ENCODE measurements at places on chromosomes 11 and 22.

DNA sequence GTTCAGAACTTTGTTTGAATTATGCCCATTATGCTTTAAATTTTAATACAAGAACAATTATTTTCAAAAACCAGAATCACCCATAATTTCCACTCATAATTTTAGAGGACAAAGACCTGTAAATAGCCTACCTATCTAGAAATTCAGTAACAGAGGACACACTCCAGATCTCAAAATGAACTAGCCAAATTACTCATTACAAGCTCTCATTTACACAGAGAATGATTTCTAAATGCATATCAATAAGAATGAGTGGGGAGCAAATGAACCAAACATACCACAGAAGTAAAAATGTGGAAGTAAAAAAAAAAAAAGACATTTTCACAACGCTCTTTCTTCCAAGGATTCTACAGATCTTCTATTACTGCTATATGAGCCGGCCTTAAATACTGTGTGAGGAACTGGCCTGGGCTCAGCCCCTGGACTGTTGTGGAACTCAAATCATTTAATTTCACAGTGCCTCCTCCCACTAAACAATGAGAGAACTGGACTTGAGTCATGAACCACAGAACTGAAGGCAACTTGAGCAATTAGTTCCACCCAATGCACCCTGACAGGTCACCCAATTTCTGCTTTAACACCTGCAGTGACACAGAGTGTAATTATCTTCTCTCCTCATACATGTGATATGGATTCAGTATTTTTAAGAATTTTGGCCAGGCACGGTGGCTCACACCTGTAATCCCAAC, 8.0 kb downstream of the MRTFA start:
- DNase-seq = no peak

DNA sequence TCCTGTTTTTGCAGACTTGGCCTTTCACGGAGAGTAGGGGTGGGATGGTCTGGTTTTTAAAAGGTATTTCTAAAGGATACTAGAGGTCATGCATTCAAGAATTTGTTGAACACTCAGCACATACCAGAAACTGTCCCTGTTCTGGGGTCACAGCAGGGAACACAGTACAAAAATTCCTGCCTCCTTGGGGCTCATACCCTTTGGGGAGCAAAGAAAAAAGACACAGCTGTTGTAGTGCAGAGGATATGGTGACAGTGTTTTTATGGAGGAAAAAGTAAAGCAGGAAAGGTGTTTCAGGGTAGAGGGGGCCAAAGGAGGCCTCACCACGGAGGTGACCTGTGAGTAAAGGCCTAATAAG, 8.4 kb downstream of the SLC3A2 start:
- no peak for DNase-seq

- no peak for DNase-seq
These were observed 16.9 kb downstream of the SERPINH1 start for GRCh38 chr11:75578977-75579376.

- DNase-seq = no peak
These were observed 69.7 kb upstream of the CDON start for GRCh38 chr11:126132319-126132718.

DNA sequence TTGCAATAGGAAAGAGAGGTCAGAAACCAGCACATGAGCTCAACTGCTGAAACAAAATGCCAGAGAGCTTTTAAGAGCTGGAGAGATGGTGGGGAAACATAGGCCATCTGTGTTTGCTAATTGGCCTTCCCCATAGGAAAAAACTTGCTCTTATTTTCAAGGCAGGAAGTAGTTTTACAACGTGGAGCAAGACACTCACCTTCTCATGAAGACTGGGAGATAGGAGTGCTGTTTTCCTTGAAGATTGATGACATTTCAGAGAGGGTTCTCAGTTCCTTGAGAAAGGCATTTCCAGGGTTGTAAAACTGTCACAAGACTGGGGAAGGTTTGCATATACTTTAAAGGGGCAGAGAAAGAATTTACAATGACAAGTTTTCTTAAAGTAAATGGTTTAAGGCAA, 586.3 kb upstream of the RAG2 start:
- no peak for DNase-seq

- peak; percentile 36 for DNase-seq
These were observed 22.0 kb downstream of the TBRG1 start for GRCh38 chr11:124644426-124645280.

- DNase-seq = no peak
These were observed 740.0 kb downstream of the DLG2 start for GRCh38 chr11:84887055-84887629.

DNA sequence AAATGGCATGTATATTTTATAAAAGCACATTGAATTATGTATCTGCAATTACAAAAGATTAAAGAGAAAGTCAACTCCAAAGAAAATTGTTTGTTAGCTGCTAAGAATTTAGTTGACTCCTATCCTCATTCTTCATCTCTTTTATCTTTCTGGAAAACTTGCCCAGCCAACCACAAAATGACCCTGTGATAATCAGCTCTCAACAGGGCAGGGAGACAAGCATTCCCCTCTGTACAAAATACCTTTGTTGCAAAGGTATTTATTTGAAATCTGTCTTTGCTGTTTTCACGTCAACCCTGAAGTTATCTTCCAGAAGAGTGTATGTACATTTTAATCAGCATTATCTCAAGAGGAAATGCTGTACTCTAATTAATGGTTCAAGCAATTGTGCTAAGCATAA, 191.1 kb upstream of the DDI1 start:
- DNase-seq = no peak

DNA sequence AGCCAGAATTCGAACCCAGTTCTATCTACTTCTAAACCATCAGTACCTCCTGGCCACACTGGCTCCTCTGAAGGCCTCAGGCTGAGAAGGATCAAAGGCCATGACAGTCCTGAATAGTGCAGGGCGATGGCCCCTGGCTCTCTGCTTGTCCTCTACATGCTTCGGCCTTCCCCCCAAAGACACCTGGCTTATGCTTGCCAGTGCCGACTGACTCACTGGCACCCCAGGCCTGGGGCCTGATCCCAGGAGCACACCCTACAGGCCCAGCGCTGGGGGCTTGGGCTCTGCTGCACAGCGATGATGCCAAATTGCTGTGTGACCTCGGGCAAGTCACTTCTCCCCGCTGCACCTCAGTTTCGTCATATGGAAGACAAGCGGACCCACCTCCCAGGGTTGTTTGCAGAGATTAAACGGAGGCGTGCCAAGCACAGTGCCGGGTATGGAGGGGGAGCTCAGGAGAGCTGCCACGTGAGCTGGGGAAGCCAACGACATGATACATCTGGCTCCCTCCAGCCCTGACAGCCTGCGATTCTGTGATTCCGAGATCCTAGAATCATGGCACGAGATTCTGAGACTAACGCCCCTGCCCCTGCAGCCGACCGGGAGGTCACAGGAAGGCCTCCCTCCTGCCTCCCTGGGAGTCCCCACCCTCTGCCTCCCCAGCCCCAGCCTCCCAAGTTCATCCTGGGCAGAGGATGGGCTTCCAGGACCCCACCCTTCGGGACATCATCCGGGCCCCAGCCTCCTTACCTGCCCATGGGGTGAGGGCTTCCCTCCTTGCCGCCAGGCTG, 1.0 kb downstream of the SSTR3 start:
- no peak for DNase-seq

DNA sequence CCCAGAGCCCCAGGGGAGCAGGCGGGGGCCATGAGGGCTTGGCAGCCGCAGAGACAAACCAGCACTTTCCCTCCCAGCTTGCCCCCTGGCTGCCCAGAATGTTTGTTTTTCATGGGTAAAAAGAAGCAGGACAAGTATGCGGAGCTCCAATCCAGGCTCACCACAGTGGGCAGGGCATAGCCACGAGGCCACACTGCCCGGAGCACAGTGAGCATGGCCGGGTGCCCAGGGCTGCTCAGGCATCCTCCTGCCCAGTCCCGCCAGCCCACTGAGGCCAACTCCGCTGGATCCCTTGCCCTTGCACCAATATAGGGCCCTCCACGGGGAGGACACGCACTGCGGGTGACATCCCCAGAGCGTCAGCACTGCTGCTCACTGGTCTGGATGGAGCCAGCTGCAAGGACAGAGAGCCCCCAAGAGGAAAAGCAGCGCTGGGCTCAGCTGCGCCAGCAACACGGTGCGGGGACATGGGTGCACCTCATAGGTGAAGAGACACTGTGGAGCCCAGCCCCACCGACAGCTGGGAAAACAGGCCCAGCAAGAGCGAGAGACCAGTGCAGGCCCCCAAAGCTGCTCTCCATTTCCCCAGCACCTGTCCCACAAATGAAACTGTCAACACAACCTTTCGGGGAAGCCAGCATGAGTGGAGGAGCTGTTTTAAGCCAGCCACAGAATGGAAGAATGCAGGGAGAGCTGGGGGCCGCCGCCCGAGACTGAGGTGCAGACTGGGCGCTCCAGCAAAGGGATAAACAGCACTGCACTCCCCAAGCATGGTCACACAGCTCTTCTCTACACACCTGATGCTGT, 24.8 kb downstream of the ARVCF start:
- DNase-seq = no peak

GRCh38 chr11:6862961-6863360, at the start of gene OR10A2:
Gene OR10A2 (plus strand): TSS chr11:6863057. CDS start chr11:6869755, 6,698 bp downstream.
- no peak for DNase-seq

GRCh38 chr11:75652936-75653335, 15.9 kb downstream of the MAP6 start:
- DNase-seq = no peak

GRCh38 chr22:38239101-38239761, 33.6 kb downstream of the TMEM184B start:
- no peak for DNase-seq

DNA sequence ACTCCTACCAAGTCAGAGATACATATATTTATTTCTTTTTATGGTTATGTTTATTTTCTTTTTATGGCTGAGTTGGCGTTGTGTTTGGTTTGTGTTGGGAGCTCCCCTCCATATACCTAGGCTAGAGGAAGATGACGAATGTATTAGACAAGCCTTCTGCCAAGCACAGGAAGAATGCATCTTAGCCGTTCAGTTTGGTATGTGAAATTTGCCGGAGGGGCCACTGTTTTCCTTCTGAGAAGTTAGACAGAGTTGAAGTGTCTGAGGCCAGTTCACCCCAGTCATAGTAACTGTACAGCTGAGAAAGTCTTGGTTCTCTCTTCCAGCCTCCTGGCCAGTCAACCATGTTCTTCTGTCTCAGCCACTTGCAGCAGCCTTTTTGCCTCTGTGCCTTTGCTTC, 29.8 kb downstream of the TEAD1 start:
- DNase-seq = no peak

DNA sequence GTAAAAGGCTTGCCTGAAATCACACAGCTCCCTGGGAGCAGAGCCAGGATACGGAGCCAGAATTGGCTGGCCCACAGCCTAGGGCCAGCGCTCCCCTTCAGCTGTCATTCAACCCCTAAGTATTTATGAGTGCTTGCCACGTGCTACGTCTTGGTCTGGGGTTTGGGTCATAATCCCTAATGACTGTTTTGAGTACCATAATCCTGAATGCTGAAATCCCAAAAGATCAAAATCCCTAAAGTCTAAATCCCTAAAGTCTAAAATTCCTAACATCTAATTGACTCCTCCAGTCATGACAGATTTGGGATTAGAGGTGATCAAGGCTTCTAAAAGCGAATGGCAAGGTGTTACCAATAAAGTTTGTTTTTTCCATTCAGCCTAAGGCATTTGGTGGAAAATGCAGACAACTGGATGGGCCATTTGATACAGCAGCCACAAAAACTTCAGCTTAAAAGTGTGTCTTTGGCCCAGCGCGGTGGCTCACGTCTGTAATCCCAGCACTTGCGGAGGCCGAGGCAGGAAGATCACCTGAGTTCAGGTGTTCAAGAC, 59.8 kb upstream of the PRR5 start:
- DNase-seq = no peak

DNA sequence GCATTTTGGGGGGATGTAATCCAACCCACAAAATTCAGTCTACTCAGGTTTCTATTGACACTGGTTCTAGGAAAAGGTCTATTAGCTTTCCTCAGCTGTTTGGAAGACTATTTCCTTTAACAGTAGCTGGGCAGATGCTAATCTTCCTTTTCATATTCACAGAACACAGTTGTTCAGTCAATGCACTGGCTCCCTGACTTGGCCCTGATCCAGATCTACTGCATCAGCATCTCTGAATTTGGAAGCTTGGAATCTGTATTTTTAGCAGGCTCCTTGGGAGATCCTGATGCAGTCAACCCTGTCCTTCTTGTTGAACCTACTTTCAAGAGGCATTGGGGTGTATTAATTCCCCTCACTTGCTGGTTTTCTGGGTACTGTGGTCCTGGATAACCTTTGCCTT, 6.3 kb downstream of the HTATIP2 start:
- DNase-seq = no peak

- no peak for DNase-seq
These were observed 68.3 kb downstream of the BCR start for GRCh38 chr22:23248583-23248982.

- DNase-seq = no peak
These were observed 293.9 kb upstream of the PLET1 start for GRCh38 chr11:112554586-112554985.

GRCh38 chr11:34824425-34824824, 91.8 kb downstream of the APIP start:
- DNase-seq = no peak

DNA sequence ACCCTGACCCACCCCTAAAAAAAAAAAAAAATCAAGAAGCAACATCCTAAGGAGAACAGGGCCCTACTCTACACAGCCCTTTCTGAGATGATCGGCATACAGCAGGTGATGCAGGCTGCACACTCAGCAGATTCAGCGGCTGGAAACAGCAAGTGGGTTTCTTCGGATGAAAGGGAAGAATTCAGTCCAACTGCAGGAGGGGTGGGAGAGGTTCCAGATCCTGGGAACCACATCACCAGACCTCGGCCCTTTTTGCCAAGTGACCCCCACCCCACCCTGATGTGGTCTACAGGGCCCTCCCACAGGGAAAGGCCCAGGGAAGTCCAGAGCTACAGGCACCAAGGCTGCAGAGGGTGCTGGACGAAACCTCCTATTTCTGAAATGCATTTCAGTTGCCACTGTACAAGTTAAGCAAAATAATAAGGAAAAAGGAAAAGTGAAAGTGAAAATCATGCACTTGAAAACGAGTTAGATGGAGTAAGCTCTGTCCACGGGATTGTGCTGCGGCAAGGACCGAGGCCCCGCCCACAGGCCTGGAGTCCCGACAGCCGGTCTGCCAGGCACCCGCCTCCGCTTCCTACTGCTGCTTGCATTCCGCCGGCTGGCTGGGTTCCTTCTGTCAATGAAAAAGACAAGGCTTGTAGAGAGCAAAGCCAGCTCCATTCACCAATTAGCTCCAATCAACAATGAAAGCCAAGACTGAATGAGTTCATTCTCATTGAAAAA, 16.0 kb upstream of the PHLDA2 start:
- no peak for DNase-seq

All from CD4-positive, alpha-beta memory T cell (primary cell).